Activated CD4-positive, alpha-beta T cell treated with anti-CD3 and anti-CD28 coated beads for 36 hours (primary cell): ENCODE measurements at places on chromosomes 7 and 10.

GRCh38 chr7:113831556-113831955, 87.3 kb downstream of the PPP1R3A start:
- no peak for DNase-seq

DNA sequence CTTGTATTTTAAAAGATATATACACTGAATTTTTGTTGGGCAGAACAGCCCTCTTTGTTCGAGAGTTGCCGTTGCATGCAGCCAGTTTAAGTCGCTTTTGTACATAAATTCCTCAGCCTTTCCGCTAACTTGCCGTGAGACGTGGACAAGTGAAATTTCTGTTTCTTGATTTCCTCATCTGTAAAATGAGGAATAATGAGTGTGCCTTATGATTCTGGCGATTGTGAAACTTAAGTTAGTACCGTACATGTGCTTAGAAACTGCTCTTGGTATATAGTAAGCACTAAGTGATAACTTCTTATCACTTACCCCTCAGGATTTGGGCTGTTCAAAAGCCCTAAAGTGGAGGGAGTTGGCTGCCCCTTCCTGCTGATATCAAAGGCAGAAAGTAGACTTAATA, 1.4 kb downstream of the CCNJ start:
- no peak for DNase-seq

DNA sequence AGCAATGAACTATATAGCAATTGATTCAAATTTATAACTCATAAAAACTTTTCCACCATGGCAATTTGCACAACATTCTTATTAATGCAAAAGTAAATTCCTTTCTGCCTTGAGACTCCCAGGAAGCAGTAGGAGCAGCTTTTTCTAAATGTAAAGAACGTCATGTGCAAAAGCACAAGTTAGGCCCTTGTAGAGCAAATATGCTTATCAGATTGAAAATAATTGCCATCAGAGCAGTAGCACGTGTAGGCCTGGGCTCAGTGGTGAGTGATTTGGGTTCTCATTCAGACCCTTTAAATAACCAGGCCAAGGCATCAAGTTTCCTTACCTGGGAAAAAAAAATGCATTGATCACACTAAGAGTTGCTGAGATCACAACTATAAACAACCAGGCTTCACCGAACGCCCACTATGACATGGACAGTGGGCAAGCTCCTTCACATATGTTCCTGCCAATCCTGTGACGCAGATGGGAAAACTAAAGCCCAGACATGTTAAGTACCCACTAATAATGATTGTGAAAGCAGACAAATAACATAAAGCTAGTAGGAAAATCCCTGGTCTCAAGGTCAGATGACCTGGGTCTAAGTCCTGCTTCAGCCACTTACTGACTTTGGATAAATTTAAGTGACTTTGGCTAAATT, 22.1 kb upstream of the SAR1A start:
- no peak for DNase-seq

DNA sequence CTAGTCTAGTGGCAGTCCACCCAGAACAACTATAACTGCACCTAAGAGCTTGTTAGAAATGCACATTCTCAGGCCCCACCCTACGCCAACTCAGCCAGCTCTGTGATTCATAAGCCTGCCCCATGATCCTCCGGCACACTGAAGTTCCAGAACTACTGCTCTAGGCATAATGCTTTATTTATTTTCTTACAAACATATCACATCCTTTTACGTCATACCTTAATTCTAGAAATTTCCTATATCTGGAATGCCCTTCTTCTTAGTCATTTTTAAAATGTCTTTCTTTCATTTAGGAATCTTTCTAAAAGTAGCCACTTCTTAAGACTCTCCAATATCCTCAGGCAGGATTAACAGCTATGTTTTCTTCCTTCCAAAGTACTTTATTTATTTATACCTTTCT, 480.1 kb downstream of the INHBA start:
- no peak for DNase-seq

DNA sequence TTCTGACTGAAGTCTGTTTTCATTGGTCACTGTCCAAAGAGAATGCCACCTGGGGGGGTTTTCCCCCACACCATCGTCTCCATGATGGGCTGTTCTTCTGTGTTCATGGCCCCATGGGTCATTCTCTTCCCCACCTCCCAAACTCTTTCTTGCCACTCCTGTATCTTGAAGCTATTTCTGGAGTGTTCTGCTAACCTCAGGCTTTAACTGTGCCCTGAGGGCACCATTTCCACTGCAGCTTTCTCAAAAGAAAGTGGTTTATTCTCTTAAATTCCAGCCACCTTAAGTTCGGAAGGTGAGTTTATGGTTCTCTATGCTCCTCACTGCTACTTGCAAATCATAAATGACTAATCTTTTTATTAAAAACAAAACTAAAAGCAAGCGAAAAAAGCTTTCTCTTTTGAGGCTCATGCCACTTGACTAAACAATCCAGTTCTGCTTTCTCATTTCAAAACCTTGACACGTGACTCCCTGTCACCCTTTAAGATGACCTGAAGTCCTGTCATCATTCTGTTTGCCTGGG, 7.4 kb upstream of the APBB1IP start:
- DNase-seq: peak; percentile 46

GRCh38 chr7:158004123-158004490, 583.5 kb downstream of the PTPRN2 start:
- DNase-seq: no peak

DNA sequence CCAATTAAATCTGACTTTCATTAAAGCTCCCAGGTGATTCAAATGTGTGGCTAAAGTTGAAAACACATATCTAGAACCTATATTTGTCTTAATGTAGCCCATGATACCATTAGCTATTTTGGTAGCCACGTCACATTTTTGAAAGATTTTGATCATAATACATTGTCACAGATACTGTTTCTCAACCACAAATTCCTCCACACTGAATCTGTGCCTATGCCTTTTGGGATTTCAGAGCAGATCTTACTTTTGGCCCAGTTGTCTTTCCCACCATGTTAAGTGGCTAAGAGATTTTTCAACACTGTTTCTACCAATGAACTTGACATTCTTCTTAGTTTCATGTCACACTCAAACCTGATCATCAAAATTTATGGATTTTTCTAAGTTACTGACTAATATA, 47.4 kb downstream of the CH25H start:
- DNase-seq: no peak

- no peak for DNase-seq
Measured at GRCh38 chr10:86295351-86295750, 71.2 kb downstream of the GRID1 start.

DNA sequence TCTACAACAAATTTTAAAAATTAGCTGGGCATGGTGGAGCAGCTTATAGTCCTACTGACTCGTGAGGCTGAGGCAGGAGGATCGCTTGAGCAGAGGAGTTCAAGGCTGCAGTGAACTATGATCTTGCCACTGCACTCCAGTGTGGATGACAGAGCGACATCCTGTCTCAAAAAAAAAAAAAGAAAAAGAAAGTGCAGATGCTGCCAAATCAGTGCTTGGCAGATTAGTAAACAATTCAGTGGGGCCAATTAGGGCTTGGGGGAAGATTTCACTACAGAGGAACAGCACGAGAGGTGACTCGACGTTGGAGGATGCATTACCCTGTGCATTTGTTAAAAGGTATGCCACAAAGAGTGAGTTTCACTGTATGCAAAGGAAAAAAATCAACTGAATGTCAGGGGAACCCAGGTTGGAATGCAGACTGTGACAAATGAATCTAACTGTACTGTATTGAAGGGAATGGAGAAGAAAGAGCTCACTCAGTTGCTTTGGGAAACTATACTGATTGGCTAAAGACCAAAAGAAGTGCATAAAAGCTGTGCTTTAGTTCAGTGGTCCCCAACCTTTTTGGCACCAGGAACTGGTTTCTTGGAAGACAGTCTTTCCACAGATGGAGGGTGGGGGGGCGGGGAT, 31.6 kb downstream of the GARIN1A start:
- DNase-seq: no peak

DNA sequence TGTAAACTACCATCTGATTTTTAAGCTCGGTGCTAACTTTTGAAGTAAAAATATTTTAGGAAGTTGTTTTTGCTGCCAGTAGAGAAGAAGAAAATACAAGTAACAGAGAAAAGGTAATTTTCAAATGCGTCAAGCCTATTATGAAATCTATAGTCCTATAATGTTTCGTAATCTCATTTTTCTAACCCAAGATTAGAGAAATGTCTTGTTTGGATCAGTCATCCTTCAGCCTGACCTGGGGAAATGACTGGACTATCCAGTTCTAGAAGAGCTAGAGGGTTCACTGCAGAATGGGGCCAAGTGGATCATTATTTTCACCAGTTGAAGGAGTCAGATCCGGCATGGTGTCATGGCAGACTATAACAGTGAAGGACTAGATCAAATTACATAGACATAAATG, 62.7 kb upstream of the FGL2 start:
- no peak for DNase-seq

DNA sequence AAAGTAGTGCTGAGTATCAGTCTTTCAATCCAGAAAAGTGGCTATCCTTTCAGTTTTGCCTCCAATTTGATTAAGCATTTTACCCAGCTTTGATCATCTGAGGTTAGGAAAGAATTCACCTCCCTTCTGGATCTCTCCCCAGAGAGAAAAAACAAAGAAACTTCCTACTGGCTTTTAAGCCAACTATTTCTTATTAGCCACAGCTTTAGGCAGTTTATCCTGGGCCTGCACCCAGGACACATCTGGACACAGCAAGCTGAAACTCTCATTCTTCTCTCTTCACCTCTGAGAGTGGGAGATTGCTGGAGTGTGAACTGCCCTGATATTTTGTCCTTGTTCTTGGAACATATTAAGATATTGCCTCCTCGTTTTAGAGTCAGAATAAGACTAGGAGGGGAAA, 43.5 kb upstream of the LSM8 start:
- DNase-seq: no peak

GRCh38 chr10:34955391-34955790, 134.8 kb downstream of the CUL2 start:
- DNase-seq: no peak

- DNase-seq: no peak
Measured at GRCh38 chr10:25102147-25102822, 72.5 kb upstream of the GPR158 start.

- DNase-seq: no peak
Measured at GRCh38 chr10:35341521-35341920, 5.2 kb downstream of the CCNY start.

GRCh38 chr7:6533893-6534495, 17.3 kb downstream of the GRID2IP start:
- DNase-seq: peak; percentile 77

- no peak for DNase-seq
Measured at GRCh38 chr7:80900583-80901576, 18.0 kb downstream of the SEMA3C start.

DNA sequence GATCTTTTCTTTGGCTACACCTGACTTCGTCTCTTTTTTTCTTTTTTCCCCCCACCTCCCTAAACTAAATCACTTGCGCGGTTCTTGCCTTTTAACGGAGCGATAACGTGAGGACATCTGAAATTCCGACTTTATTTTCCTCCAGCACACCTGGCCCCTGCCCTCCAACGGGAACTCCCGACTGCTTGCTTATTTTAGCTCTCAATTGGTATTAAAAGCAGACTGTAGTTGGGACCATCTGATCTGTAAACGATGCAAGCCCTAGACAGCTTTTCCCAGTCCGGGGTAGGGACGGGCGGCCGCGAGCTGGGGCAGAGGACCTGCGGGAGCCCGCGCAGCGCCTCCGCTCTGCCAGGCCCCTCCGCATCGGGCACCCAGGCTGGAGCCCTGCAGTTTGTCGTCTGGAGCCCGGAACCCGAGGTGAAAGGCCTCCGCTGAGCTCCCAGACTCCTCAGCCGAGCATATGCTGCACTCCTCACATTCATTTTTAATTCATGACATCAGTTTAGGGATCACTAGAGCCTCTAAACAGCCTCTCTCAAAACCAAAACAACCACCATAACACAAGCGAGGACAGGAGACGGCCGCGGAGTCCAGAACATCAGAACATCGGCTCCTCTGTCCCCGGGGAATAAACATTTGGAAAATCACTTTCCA, 10.0 kb upstream of the EMX2 start:
- no peak for DNase-seq

DNA sequence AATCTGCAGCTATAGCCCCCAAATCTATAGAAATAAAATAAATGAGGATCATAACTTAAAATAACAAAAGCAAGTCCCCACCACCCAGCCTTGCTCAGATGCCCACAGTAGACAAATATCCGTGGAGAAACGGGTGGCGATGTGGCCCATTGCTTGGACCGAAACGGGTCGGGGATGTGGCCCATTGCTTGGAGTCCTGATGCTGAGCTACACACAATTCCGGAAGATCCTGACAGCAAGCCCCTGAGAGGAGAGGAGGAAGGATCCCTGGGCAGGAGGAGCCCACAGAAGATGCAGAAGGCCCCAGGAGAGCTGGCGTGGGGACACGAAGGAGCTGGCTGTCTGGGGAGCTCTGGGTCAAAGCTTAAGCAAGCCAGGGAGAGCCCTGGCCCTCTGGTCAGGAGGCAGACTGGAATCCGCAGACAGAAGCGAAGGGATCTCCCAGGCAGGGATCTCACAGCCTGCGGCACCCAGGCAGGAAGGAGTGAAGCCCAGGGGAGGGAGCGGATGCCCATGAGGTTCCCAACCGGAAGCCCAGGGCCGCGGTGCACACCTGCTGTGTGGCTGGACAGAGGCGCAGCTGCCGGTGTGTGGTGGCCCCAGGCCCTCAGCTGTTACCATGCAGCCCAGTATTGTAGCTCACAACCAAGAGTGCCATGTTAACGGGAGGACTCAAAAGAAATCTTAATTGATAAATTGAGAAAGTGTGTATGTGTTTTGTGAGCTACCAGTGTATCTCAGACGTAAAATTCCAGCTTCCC, 138.8 kb downstream of the ADARB2 start:
- no peak for DNase-seq

DNA sequence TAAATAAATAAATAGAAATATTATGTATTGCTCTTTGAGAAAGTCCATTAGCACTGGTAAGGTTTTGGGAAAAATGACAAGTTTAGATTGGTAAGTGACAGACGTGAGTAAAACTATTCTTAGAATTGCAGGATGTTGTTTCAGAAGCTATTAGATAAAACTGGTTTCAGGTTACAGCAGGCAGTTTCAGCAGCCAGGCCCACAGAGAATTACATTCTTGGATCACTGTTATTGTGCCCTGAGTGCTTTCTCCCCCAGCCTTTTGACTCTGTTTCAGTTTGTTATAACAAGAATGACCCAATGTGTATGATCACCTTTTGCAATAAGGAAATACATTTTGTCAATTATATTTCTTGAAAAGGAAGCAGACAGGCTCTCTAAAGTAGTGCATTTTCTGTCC, 86.5 kb downstream of the DKK1 start:
- DNase-seq: no peak

GRCh38 chr10:122323189-122323588, 51.3 kb upstream of the PLEKHA1 start:
- no peak for DNase-seq

GRCh38 chr10:103896225-103896624, 21.8 kb downstream of the STN1 start:
- DNase-seq: no peak

DNA sequence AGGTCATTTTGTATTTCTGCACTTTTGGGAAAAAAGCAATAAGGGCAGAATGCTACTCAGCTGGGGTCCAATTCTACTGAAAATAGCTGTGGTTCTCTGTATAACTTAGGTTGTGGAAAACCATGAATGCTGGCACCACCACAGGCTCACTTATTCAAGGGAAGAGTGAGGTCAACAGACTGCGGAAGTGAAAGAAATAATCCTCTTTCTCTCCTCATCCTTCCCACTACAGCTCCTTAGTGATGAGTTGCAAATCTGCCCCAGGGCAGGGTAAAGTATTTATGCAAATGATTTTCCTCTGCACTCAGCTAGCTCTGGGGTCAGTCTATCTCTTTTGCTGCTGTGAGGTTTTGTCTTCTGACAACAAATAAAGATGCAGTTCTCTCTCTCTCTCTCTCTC, 74.1 kb upstream of the PTPRZ1 start:
- DNase-seq: no peak
